ENCODE measurements at places on chromosomes 7 and 10. TPM values are rescaled to one million over a fixed set of nuclear protein-coding genes. Genes with fewer than 3 reads are reported as not detected.
A peak's percentile ranks its signal among the peaks of the same experiment; 100 is the strongest.

- peaks cover 45% of the 10 kb centered on the region for H3K27me3 ChIP-seq
- H3K27ac ChIP-seq = no peak overlapping the region
- DNase-seq = no peak
- H3K4me1 ChIP-seq = no peaks in the 10 kb centered on the region
- no peak overlapping the region for H3K4me3 ChIP-seq
These were observed 83.8 kb downstream of the FAM204A start for GRCh38 chr10:118258285-118258684.

Gene COBL
- total RNA-seq = not detected

- no peaks in the 10 kb centered on the region for H3K36me3 ChIP-seq
- no peak for DNase-seq
- H3K4me1 ChIP-seq = no peaks in the 10 kb centered on the region
- no peaks in the 10 kb centered on the region for H3K27me3 ChIP-seq
- no peak overlapping the region for H3K27ac ChIP-seq
These were observed 209.8 kb upstream of the MYO3A start for GRCh38 chr10:25724241-25724640.

- H3K4me3 ChIP-seq = no peak overlapping the region
- H3K36me3 ChIP-seq = no peaks in the 10 kb centered on the region
These were observed 409.2 kb downstream of the DNAJB6 start for GRCh38 chr7:157745721-157746709.

Gene PCLO
- total RNA-seq = not detected

DNA sequence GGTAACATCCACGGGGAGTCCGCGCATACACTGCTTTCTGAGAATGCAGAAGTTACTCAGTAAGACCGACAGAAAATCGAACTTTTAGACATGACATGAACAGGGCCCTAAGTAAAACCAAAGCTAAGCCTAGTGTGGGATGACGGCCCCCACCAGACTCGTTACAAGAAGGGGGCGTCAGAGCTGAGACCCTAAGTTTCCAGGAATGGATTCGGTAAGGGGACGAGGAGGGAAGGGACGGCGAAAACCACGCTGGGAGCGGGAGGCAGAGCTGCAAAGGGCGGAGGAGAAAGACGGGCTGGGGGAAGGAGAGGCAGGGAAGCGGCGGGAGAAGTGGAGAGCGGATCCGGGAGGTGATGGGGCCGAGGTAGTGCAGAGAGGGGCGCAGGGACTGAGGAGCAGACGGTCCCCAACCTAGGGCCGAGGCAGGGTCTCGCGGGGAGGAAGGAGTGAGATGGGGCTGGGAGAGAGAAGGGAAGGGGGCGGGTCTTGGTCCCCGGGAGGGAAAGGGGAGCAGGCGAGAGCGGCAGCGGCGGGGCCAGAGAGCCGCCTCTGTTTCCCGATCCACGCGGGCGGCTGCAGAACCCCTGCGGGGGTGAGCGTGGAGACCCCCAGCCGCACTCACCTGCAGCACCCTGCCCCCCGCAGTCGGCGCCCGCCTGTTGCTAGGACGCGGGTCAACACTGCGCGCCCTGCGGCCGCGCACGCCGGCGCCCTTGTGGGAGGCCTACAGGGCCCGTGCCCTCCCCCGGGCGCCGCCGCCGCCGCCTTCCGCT lies 513 bp downstream of the ODAD2 start:
- H3K27ac ChIP-seq = no peak overlapping the region
- peaks cover 41% of the 10 kb centered on the region for H3K27me3 ChIP-seq
- DNase-seq = peak; percentile 42
- peak overlapping the region; percentile 74 for H3K4me3 ChIP-seq
- no peaks in the 10 kb centered on the region for H3K36me3 ChIP-seq

Measured in activated CD8-positive, alpha-beta T cell treated with anti-CD3 and anti-CD28 coated beads, Interleukin-2, amount 10 ng/mL, durations not matched to agents 7 days and 5 days (primary cell).